Muscle of back (tissue), 13 donors: ENCODE measurements at places on chromosomes 12 and 14. TPM values are rescaled to one million over a fixed set of nuclear protein-coding genes. Genes with fewer than 3 reads are reported as not detected.

- peak; percentile 64 for DNase-seq
These were observed 117.5 kb downstream of the DYRK2 start for GRCh38 chr12:67765776-67766766.

GRCh38 chr12:64042911-64043310, 179.2 kb downstream of the KICS2 start:
- DNase-seq = peak; percentile 77

CARMIL3 gene
- polyA plus RNA-seq = 0.50 TPM

- DNase-seq = no peak
These were observed 140.1 kb downstream of the TMEM117 start for GRCh38 chr12:43976027-43976426.

DNA sequence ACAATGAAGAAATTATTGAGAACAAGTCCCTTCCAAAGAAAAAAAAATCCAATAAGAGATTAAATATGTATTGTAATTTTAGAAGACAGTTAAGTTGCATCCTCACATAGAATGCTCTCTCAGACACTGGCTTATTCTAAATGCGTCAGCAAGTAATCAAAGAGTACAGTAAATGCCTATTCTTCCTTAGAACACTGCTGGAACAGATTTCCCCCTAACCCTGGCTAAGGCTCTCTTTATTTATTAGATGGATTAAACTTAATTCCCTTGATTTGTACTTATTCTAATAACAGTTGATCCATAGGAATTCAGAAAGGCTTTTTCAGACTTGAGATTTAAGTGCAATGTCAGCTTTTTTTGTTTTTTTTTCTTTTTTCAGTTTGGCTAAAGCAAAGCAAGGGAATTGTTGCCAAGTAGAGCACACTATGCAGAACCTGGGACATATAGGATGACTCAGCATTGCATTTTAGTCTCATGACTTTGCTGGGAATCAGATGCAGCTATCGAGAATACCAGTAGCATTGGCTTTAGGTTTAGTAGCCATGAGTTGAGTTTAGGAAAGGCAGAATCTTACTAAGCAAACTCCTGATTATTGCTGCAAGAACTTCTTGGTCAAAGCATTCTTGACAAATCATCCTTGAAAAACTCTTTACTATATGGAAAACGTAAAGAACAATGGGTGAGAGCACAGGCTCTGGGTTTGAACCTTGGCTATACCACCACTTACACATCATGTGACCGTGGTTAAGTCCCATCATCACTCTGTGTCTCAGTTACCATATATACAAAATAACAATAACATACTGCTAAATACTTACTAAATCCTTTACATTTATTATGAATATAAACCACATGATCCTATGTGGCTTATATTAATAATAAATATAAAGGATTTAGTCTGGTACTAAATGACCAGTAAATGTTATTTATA, 26.7 kb downstream of the MED21 start:
- no peak for DNase-seq

- no peak for DNase-seq
These were observed 4.8 kb upstream of the SCARB1 start for GRCh38 chr12:124868252-124869058.

- no peak for DNase-seq
These were observed 5.6 kb downstream of the EIF4B start for GRCh38 chr12:53011889-53012288.

- no peak for DNase-seq
These were observed 22.7 kb upstream of the ARID4A start for GRCh38 chr14:58275527-58276190.

DNA sequence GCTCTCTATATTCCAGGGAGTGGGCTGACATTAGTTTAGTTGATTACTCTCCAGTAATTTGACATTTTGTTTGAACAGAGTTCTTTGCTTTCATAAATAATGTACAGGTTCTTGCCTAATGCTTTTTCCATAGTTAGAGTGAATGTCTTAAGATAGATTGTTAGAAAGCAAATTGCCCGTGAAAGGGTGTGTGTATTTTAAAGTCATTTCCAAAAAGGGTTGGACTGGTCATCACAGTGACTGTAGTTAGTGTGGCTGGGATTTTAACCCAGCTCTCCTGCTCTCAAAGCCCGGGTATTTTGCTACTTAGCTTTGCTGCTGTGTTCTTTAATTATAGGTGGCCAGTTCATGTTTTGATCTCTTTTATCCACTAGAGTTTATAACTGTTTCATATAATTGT, 74.2 kb downstream of the DNAH10 start:
- no peak for DNase-seq

GRCh38 chr12:24909667-24910066, 39.2 kb downstream of the BCAT1 start:
- DNase-seq = peak; percentile 92

DNA sequence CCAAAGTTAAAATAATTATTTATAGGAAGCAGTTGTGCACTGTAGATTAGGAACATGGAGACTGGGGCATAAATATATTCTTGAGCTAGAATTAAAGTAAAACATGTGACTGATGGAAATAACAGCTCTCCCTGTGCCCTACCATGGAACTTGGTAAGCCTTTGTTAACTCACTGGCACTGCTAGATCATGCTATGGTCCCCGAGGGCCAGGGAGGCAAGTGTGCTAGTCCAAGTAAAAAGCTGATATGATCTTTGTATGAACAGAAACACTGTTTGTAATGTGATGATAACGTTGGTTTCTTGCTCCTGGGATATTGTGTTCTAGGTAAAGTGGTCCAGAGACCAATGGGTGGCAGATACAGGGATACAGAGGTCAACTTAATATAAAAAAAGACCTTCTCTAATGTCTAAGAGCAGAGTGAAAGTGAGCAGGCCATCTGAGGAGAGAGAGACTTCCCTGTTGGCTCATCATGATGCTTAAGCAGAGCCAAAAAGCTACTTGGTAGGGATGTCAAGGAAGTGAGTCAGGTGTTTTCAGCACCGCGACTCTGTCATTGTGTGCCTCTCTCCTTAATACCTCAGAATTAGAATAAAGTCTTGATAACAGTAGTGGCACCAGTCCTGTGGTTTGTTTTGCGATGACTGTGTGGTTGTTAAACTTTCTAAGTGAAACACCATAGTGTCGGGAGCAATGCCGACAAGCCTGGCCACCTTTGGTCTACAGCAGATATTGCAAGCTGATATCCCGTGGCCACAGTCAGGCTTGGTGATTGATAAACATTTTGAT, 27.6 kb downstream of the BICD1 start:
- no peak for DNase-seq

DNA sequence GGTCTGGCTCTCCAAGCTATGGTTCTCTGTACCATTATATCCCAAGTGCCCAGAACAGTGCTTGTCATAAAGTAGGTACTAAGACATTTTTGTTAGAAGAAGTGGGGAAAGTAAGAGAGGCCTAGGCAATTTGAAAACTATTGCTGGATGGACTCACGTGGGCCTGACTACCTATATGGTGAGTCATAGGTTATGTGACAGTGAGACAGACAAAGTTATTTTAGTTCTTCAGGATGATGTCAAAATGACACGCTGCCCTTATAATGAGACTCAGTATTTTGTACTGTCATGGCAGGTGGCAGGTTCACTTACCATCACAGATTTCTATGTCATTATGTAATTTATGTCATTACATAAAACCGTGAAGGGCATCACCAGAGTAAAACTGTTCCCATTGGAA, 53.1 kb downstream of the PARP11 start:
- DNase-seq = no peak

- DNase-seq = peak; percentile 18
These were observed 13.7 kb downstream of the TCTN1 start for GRCh38 chr12:110627500-110628195.

DNA sequence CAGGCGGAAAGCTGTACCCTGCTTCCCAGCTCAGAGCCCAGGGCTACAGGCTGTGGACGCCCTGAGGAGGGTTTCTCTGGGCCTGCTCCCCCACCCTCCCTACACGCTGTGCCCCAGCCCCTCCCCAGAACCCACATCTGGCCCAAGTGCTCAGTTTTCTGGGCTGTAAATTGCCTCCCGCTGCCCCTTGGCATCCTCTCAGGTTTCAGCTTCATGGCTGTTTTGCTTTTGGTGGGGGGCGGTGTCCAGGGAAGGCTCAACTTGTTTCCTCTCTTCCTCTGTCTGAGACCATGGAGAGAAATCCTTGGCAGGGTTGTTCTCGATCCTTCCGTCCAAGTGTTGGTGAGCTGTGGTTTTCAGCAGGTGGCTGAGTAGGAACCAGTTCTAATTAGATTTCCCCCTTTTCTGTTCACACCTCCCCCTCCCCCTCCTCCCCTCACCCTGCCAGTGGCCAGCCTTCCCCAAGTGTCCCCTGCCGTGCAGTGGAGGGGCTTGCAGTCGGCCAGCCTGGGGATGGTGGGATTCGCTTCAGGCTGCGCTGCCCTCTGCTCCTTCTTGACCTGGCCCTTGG, 61.8 kb downstream of the TSPAN9 start:
- no peak for DNase-seq
